ENCODE measurements at places on chromosomes 2 and 18. TPM values are rescaled to one million over a fixed set of nuclear protein-coding genes. Genes with fewer than 3 reads are reported as not detected.

The TMEM200C gene
- 1.3 TPM for total RNA-seq

The C1GALT1C1L gene
- total RNA-seq = not detected

The POMC gene
- total RNA-seq = 2.7 TPM

DNA sequence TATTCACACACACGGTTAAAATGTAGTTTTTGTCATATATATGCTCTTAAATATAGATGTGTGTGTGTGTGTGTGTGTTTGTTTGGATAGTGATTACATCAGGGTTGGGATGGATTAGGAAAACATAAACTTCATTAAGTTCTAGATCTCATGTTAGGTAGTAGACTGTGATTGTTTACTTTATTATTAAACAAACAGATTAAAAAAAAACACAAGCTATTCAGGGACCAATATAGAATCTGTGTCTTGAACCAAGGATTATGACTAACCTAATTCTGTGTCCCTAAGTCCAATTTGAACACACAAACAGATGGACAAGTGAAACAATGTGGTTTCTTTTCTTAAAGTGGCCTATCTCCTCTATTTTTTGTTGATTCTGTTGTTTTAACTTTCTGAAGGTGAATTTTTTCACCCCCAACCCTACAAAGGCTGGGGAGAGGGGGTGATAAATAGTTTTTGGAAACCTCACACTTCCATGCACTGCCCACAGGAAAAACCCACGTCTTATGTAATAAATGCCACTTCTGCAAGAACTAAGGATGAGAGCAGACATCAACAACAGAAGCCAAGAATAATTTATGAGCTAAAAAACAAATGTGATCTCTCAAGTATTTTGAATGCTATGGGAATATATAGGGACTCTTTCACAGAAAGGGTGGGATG is 40.7 kb downstream of the IL1R2 start:
- no peak for DNase-seq

- DNase-seq = no peak
Measured at GRCh38 chr18:23205980-23206379, 70.7 kb downstream of the CABLES1 start.

- no peak for DNase-seq
Measured at GRCh38 chr2:72911256-72911655, 6.1 kb upstream of the EMX1 start.

- no peak for DNase-seq
Measured at GRCh38 chr2:108978709-108979111, 10.3 kb downstream of the EDAR start.

GRCh38 chr2:96962567-96963203 is 23.7 kb downstream of the FAM178B start:
- DNase-seq = no peak

- DNase-seq = no peak
Measured at GRCh38 chr2:54475919-54476318, 19.8 kb downstream of the SPTBN1 start.

GRCh38 chr2:162433491-162433890 is 89.6 kb downstream of the GCA start:
- no peak for DNase-seq

DNA sequence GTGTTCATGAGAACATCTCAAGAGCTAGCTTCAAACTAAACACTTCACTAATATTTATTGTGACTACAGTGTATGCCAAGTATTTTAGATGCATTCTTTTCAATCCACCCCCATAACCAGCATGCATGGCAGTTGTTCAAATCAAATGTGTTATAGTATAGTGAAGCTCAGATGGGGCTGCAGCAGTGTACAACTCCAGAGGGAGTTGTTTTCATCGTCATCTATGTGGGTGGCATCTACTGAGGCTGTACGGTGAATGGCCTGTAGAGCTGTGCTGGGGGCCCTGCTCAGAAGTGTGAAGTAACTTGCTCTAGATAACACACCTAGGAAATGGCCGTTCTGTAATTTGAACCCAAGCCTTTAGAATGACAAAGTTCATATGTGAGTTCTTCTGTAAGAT is 71.8 kb upstream of the LRATD1 start:
- DNase-seq = no peak

DNA sequence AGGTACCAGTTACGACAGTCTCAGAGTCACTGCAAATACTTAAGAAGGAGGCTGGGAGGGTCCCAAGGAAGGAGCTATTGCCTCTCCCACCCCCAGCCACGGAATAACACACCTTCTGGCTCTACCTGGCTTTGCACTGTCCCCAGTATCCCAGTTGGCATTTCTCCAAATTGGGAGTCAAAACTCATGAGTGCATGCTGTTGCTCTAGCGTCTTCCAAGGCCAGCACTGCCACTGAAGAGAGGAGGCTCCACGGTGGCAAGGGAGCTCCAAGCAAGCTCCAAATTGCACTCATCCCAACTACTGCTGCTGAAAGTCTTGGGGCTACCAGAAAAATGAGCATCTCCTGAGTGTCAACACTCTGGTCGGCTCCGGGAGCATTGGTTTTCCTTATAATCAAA is 1.6 kb downstream of the SCTR start:
- DNase-seq = no peak

DNA sequence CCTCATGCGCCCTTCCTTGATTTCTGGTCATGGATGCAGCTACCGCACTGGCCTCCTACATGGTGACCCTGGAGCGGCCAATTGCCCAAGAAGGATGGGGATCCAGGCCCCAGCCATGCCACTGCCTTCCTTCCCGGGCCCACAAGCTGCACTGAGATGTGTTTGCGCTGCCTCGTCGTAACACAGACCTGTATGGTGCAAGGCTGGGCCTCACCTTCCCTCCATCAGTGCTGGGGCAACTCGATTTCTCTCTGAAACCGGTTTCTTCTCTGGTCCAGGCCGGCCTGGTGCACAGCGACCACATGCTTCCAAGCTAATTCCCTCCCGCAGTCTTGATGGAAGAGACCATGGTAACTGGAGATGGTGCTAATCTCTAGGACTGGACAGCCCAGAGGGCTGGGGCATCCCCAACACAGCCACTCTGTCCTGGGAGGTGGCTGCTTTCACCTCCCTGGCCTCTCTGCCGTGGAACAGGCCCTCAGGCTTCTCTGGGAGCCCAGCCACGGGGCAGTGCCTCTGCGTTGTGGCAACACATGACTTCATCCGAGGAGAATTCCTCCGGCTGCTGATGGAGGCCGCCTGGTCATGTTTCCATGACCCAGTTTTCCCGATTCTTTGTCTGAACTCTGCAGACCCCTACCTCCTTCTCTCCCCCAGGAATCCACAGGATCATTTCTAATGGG is 184.2 kb downstream of the GLI2 start:
- DNase-seq = no peak

DNA sequence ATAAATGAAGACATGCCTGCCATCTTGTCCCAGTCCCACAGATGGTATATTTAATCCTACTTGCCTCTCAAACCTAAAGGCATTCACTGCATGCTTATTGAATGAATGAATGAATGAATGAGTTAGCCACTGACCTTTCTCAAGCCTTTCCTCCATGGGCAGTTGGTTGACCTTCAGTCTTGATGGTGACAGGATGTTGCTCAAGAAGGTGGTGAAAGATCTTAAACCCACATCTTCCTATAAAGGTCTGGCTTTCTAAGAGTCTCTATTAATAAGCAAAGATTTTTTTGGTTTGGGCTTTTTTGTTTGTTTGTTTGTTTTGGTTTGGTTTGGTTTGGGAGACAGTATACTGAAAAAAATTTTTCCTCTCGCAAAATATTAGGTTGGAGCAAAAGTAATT is 41.7 kb downstream of the KIAA2012 start:
- DNase-seq = no peak

GRCh38 chr2:212777020-212777491 is 238.5 kb upstream of the ERBB4 start:
- DNase-seq = no peak

- peak; percentile 60 for DNase-seq
Measured at GRCh38 chr2:241036397-241036963, 38.1 kb downstream of the SNED1 start.
